ENCODE measurements at places on chromosomes 5 and 9. TPM values are rescaled to one million over a fixed set of nuclear protein-coding genes. Genes with fewer than 3 reads are reported as not detected.

The FOXE1 gene
- total RNA-seq = not detected

The ENTPD8 gene
- total RNA-seq = 0.16 TPM

The FOXD4L5 gene
- total RNA-seq = under 0.01 TPM

The NDUFAF2 gene
- total RNA-seq = 18.9 TPM

The TTC33 gene
- total RNA-seq = 13.8 TPM

The NKD2 gene
- total RNA-seq = 3.1 TPM

The FSD1L gene
- total RNA-seq = 2.1 TPM

The FCHO2 gene
- 24.0 TPM for total RNA-seq

The LCN1 gene
- total RNA-seq = not detected

The MED27 gene
- total RNA-seq = 8.7 TPM

The PCDHGA12 gene
- total RNA-seq = 6.2 TPM

The CTSL gene
- 94.5 TPM for total RNA-seq
